ENCODE measurements at places on chromosomes 6 and 20.

DNA sequence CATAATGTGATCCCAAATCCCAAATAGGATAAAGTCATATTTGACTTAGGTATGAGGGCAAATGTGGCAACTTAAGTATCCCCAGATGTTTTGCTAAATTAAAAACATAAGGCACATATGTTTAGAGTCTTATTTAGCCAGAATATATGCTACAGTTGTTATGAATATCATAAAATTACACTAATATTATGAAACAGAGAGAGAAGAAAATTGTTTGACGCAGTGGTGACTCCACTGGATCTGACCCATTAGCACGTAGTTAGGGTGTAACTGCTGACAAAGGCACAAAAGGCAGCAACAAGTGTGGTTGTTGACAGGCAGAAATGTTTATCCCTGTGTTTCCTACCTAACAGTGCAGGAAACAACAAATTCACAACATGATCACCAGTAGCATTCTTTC, 152.4 kb upstream of the THBS2 start:
- DNase-seq: no peak

GRCh38 chr6:158825951-158826306, 6.8 kb upstream of the EZR start:
- no peak for DNase-seq

DNA sequence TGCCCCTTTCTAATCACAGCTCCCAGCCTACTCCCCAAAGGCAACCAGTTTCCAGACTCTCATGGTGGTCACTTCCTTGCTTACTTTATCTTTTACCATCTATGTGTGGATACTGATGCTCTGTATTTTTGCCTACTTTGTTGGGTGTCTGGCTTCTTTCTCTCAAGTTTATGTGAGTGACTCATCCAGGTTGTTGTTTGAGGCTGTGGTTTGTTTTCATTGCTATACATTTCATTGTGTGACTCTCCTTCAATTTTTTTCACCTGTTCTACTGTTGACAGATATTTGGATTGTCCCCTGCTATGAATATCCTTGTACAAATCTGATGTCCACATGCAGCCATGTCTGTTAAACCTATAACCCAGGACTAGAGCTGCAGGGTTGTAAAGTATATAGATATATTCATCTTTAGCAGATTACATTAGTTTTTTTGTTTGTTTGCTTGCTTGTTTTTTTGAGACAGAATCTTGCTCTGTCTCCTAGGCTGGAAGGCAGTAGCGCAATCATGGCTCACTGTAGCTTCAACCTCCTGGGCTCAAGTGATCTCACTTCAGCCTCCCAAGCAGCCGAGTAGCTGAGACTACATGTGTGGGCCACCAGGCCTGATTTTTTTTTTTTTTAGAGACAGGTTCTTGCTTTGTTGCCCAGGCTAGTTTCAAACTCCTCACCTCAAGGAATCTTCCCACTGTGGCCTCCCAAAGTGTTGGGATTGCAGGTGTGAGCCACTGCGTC, 72.9 kb upstream of the EEF1E1 start:
- DNase-seq: no peak

DNA sequence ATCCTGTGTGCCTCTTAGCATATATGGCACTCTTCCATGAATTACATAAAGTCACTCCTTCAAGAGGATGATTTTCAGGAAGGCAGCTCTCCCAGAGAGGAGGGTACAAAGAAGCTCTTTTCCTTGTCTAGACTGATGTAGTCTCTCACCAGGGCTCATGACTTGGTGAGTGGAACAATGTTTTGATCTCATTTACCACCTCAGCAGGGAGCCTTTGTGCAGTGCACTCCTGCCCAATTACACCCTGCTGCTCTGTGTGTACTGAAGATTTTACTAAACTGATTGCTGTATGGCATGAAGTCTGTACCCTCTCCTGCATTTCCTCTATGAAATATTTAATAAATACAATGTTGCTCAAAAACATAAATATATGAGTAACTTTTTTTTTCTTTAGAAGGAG, 598.3 kb upstream of the HS3ST5 start:
- DNase-seq: no peak

- DNase-seq: no peak
These were observed 24.1 kb downstream of the HECA start for GRCh38 chr6:139159016-139159415.

DNA sequence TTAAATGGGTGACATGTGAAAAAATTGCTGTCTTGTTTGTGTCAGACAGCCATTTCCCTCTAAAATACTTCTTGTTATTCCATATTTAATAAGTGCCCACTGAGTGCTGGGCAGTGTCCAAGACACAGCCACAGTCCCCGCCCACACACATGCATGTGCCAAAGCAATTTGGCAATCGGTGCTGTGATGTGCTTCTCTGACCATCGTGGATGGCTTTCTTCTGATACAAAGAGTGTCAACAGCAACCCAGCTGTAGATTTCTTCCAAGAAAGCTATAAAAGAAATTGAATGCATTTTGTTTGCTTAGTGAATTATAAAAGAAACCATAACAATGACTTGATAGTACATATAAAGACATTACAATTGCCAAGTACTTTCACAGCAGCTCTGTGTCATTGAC, 140.5 kb upstream of the ATXN1 start:
- DNase-seq: no peak

GRCh38 chr20:11778206-11778570, 139.5 kb upstream of the BTBD3 start:
- no peak for DNase-seq

- DNase-seq: no peak
These were observed 2.9 kb upstream of the OLIG3 start for GRCh38 chr6:137496909-137497720.

GRCh38 chr6:133392015-133392414, 150.9 kb downstream of the EYA4 start:
- DNase-seq: no peak

Data from CD4-positive, alpha-beta T cell (primary cell).